ENCODE measurements at places on chromosomes 7 and 10.

GRCh38 chr7:29352041-29352440, 157.5 kb downstream of the CHN2 start:
- no peak for DNase-seq

GRCh38 chr7:96157856-96158255, 164.0 kb downstream of the SLC25A13 start:
- DNase-seq = no peak

- peak; percentile 23 for DNase-seq
These were observed 147.6 kb downstream of the ARID5B start for GRCh38 chr10:62048919-62049623.

- DNase-seq = peak; percentile 25
These were observed 86.4 kb downstream of the PRPF18 start for GRCh38 chr10:13673156-13673555.

- DNase-seq = no peak
These were observed 131.5 kb downstream of the CCDC7 start for GRCh38 chr10:32577448-32577847.

DNA sequence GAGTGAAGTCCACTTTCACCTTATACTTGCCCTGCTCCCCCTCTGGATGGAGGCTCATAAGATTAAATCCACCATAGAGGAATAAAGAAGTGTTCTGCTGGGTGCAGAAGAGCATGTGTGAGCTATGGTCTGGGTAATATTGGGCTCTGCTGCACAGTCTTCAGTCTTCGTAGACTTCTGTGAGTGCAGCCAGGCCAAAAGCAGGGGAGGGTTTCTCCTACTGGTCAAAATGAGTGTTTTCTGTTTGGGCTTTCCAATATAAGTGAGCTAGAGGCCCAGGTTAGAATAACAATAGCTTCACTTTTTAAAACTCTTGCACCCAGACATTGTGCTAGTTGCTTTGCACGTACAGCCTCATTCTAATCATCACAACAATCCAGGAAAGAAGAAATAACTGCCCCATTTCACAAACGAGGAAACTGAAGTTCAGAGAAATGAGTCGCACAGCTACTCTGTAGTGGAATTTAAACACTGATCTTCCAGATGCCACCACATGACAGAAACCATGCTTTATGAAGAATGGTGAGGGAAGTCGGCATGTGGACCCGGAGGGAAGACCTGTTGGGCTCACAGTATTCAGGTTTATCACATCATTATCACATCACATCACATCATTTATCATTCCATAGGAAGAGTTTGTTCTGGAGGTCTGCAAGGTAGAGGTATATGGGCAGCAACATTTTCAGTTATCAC, 23.8 kb upstream of the MSMB start:
- no peak for DNase-seq

DNA sequence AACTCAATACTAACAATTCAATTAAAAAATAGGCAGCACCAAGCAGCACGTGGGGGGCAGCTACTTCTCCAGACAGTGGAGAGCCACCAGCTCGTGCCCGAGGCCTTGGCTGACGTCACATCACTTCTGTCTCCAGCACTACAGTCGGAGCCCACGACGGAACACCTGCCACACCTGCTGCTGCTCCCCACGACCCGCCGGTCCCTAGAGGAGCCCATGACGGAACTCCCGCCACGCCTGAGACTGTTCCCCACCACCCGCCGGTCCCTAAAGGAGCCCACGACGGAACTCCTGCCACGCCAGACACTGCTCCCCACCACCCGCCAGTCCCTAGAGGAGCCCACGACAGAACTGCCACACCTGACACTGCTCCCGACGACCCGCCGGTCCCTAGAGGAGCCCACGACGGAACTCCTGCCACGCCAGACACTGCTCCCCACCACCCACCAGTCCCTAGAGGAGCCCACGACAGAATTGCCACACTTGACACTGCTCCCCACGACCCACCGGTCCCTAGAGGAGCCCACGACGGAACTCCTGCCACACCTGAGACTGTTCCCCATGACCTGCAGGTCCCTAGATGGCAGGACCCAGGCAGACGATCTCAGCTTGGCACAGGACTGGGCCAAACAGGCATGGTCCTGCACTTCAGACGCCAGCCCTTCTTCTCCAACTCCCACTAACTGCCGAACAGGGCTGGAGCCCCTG, 258.0 kb downstream of the ELFN1 start:
- DNase-seq = no peak

- no peak for DNase-seq
These were observed 178.5 kb downstream of the ARID5B start for GRCh38 chr10:62079885-62080559.

DNA sequence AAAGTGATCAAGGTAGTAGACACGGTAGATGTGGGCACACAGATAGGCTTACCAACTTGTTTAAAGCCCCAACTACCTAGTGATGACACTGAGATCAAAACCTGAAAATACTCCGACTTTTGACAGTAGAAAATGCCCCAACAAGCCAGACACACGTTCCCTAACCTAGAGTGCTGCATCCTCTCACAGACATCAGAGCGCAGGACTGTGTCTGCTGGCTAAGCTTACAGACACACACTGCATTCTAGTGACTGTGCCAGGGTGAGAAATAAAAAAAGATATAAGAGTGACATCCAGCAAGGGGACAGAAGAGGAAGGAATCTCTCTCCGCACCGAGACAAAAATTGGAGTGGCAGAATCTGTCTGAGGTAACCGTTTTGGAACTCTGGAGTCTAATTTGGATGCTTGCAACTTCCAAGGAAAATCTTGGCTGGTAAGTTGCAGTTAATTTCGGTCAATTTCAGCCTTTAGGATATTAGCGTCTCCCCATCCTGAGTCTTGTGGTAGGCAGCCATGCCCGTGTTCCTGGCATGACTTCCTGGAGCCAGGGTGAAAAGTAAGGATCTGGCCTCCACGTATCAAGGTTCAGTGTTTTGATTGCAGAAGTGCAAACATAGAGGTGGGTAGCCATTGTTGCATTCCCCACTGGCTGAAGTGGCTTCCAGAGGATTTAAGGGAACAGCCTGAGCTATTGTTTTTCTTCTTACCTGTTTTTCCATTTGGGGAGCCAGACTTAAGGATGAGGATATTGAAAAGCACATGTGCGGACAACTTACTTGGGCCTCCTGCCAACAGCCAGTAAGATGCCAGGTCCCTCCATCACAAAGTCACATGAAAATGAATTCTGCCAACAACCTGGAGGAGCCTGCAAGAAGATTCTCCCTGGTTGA, 124.1 kb downstream of the SMURF1 start:
- DNase-seq = no peak

GRCh38 chr10:50846753-50847152, 38.7 kb downstream of the A1CF start:
- DNase-seq = no peak

GRCh38 chr7:20038676-20039075, 178.5 kb downstream of the MACC1 start:
- DNase-seq = no peak

- no peak for DNase-seq
These were observed 204.6 kb downstream of the GLRX3 start for GRCh38 chr10:130340816-130341215.

DNA sequence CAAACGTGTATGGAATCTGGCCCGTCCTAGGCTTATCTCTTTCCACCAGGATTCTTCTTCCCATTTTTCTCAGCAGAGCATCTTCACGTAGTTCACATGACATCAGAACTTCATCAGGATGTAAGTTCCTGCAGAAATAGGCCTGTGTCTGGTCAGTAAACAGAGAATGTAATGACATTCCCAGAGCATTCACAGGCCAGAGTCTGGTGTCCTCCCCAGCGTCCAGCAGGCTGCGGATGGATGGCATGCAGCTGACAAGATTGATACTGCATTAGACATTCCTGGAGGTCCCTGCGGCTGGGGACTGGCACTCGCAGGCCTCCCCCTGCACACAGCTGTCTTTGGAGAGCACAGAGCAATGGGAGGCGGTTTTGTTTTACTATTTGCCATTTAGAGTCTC, 28.7 kb downstream of the MGMT start:
- DNase-seq = no peak

- DNase-seq = no peak
These were observed 437 bp upstream of the CFAP69 start for GRCh38 chr7:90244565-90244908.

DNA sequence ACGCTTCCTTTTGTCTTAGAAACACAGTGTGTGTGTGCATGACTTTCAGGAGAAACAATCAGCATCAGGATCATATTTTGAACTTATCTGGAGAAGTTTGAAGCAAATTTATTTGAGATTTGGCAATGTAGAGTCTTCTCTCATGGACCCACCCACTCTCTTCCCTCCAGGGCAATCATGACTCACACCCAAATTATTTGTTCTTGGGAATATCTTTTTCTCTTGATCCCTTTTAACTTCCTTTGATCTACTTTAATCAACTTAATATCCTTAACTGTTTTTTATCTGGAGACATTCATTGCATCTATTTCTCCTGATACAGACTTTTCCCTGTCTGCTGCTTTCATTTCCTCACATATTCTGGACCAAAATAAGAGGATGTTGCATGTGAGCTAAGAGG, 1174.3 kb downstream of the GATA3 start:
- DNase-seq = no peak

DNA sequence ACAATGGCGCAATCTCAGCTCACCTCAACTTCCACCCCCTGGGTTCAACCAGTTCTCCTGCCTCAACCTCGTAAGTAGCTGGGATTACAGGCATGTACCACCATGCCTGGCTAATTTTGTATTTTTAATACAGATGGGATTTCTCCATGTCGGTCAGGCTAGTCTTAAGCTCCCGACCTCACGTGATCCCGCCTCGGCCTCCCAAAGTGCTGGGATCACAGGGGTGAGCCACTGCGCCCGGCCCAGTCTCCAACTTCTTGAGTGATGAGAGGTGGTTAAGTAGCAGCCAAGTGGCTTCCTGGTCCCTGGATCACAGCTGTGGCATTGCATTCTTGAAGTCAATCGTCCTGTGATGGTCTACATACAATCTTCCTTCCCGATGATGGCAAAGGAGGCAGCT, 46.1 kb upstream of the NFE2L3 start:
- DNase-seq = no peak

- DNase-seq = peak; percentile 48
These were observed 78.6 kb upstream of the C10orf90 start for GRCh38 chr10:126749015-126749655.

DNA sequence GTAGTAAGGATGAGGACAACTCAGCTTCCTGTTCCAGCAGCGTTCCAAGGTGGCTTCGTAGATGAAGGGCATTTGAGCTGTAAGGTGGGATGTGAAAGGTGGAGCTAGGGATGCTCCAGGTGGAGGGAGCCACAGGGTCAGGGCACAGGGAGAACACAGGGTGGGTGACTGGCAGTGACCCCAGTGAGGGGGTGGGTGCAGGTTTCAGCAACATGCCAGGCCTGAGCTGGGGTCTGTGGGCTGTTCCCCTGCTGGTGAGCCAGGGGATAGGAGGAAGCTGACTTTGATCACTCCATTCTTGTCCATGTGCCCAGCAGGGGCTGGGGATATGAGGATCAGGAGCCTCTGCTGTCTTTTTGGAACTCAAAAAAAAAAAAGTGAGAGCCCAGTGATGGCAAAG, 33.2 kb downstream of the CDH23 start:
- no peak for DNase-seq

DNA sequence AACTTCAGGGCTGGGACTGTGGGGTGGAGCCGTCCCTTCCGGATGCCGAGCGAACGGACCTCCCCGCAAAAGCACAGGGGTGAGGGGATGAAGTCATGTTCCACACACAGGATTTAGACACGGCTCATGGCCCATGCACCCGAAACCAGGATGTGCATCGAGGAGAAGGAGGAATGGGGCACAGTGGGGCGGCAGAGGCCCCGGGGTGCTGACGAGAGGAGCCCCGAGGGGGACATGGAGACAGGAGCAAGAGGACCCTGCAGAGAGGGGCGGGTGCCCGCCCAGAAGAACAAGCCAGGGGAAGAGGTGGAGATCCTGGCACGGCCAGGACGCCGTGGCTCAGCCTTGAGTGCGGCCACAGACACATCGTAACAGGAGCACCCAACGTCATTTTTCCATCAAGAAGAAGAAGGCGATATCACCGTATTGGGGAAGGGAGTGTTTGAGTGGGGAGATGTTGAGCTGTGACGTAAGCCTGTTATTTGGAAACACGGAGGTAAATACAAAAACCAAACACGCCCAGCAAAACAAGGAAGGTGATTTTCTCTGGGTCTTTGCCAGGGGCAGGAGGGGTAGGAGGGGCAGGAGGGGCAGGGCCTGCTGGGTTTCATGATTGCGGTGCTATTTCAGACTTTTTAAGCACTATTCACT, 25.3 kb upstream of the FOXL3 start:
- DNase-seq = no peak

GRCh38 chr7:155935726-155936125, 123.5 kb upstream of the SHH start:
- no peak for DNase-seq

GRCh38 chr10:117421985-117422384, 46.7 kb upstream of the PDZD8 start:
- DNase-seq = no peak

DNA sequence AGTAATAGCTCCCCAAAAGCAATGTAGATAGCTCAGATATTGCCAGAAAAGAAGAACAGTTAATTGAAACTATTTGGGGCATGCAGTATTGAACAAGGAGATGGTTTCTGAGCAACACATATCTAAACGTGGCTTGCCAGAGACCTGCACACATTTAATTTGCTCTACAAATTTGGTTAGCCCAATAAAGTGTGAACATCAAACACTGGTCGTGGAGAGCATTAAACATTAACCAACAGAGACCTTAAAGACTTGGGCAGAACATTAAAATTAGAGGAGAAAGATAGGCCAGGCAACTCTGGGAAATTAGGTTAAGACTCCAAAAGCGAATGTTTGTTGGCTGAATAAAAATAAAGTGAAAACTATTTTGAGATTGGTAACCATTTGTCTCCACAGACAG, 61.6 kb upstream of the ARID5B start:
- no peak for DNase-seq

GRCh38 chr10:75538765-75539164, 107.3 kb downstream of the LRMDA start:
- no peak for DNase-seq

DNA sequence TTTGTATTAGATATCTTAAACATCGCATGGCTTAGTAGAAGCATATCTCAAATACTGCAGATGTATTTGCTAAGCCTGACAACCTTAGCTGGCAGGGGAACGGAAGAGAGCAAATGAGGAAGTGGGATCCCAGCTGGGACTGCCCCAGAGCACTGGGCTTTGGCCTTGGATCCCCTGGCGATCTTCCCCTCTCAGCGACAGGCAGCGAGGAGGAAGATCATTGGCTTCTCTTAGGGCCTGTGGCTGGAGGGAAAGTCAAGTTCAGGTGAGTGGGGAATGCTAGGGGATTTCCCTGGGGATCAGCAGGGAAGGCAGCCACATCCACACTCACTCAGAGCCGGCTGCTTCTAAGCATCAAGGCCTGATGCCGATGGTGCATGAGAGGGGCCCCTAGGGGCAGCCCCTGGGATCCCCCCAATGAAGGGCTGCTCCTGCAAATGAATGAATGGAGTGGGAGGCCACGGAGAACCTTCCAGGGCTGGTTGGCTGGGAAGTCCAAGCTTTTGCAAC, 42.0 kb downstream of the LYZL2 start:
- no peak for DNase-seq

Measured in iPS DF 19.7 (cell line).